ENCODE measurements at places on chromosomes 3 and 15.
A peak's percentile ranks its signal among the peaks of the same experiment; 100 is the strongest.

DNA sequence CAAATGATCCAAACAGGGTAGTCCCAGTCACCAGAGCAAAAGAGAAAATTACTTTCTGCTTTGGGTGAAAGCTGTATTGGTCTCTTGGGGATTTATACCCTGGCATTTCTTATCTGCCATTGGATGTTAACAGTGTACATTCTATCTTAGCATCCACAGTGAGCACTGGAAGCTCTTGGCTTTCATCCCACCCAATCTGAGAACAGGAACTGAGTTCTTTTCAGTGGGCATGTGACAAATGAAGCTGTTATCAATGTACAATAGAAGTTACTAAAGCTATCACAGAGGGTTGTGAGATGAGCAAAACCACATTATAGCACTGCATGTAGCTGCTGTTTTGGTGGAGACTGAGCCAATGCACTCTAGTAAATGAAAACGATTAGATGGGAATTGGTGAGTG, 300.7 kb downstream of the TUSC7 start:
- no peak overlapping the region for H3K4me3 ChIP-seq
- no peak overlapping the region for H3K27ac ChIP-seq
- no peaks in the 10 kb centered on the region for H3K36me3 ChIP-seq
- H3K4me1 ChIP-seq = no peaks in the 10 kb centered on the region
- no peak for DNase-seq

GRCh38 chr3:156304406-156304805, 184.0 kb downstream of the KCNAB1 start:
- no peak overlapping the region for H3K27ac ChIP-seq
- H3K36me3 ChIP-seq = no peaks in the 10 kb centered on the region
- no peak for DNase-seq
- peaks cover 9% of the 10 kb centered on the region for H3K4me1 ChIP-seq

- no peak for DNase-seq
- H3K4me3 ChIP-seq = no peak overlapping the region
- H3K27me3 ChIP-seq = no peaks in the 10 kb centered on the region
- no peaks in the 10 kb centered on the region for H3K36me3 ChIP-seq
- no peak overlapping the region for H3K27ac ChIP-seq
These were observed 10.2 kb downstream of the ATP10A start for GRCh38 chr15:25852661-25853524.

- H3K4me3 ChIP-seq = no peak overlapping the region
- no peaks in the 10 kb centered on the region for H3K36me3 ChIP-seq
- no peaks in the 10 kb centered on the region for H3K4me1 ChIP-seq
- H3K27me3 ChIP-seq = no peaks in the 10 kb centered on the region
- no peak overlapping the region for H3K27ac ChIP-seq
- DNase-seq = no peak
These were observed 85.6 kb upstream of the TTC14 start for GRCh38 chr3:180516368-180516767.

DNA sequence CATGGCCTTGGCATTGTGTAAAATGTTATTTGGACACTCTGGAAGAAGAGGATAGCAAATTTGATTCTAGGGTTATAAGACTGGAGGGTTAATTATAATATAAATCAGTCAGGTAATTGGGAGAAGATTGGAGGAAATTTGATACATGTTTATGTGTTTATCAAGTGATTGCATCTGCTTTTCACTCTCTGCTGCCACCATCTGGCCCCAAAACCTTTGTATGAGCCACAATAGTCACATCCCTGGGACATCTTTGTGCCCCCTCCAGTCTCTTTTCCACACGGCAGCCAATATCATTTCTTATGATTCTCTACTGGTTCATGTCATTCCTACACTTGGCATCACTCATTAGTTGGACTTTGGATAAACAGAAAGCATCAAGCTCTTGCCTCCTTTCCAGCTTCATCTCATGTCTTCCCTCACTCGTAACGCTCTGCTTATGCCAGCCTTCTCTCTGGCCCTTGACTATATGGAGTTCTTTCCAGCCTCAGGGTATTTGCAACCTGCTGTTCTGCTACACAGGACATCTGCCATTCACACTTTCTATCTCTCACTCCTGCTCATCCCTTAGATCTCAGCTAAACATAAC, 602.3 kb upstream of the SUCLG2 start:
- no peak overlapping the region for H3K27ac ChIP-seq
- H3K4me3 ChIP-seq = no peak overlapping the region
- H3K4me1 ChIP-seq = no peaks in the 10 kb centered on the region
- no peaks in the 10 kb centered on the region for H3K36me3 ChIP-seq
- H3K27me3 ChIP-seq = no peaks in the 10 kb centered on the region
- peak; percentile 11 for DNase-seq

- H3K4me1 ChIP-seq = peaks cover 8% of the 10 kb centered on the region
- H3K36me3 ChIP-seq = no peaks in the 10 kb centered on the region
- DNase-seq = peak; percentile 65
These were observed 1.1 kb downstream of the HHATL start for GRCh38 chr3:42701371-42702065.

DNA sequence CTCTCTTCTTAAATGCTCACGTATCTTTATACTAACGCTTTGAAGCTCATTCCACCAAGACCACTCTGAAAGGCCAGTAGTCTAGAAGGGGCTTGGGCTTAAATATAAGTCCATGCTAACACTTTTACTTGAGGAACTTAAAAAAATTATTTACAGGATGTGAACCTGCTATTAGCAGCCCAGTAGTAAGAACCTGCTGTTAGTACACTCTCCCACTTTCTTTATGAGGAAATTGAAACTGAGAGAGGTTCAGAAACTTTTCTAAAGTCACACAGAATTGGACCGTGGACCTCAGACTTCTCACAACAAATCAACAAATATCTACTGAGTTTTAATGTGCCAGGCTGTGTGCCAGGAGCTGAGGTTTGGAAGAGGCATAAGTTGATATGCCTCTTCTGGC, 53.4 kb downstream of the SYNPR start:
- DNase-seq = no peak
- H3K4me1 ChIP-seq = no peaks in the 10 kb centered on the region
- no peaks in the 10 kb centered on the region for H3K36me3 ChIP-seq
- H3K27me3 ChIP-seq = peaks cover 75% of the 10 kb centered on the region
- H3K4me3 ChIP-seq = no peak overlapping the region

DNA sequence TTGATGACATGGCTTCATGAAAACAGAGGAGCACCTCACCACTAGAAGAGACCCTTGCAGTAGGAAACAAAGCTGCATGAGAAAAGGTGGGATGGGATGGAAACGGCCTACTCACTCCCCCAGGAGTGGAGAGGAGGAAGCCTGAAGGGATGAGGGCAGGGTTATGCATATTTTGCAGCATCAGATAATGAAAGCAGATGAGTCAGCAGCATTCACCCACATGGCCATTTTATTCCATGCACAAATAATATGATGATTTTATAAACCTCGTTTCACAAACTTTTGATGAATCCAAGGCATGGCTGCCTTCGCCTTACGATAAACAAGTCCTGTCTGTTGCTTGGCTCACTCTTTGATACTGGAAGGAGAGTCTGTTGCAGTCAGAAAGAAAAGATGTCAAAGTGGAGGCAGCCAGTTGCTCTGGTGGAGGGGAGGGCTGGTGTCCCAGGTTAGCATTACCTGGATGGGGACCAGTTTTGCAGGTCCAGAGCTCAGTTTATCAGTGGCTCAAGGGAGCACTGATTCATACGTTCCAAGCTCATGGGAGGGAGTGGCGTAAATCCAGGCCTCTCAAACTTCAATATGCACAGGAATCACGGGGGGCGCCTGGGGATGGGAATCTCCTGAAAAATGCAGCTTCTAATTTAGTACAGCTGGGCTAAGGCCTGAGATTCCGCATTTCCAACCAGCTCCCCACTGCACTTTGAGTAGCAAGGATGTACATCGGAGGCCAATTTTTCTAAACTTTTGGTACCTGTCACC, 9.2 kb upstream of the EHD4 start:
- no peak overlapping the region for H3K4me3 ChIP-seq
- no peaks in the 10 kb centered on the region for H3K36me3 ChIP-seq
- no peak overlapping the region for H3K27ac ChIP-seq
- peaks cover 6% of the 10 kb centered on the region for H3K4me1 ChIP-seq
- DNase-seq = no peak

- DNase-seq = no peak
- no peaks in the 10 kb centered on the region for H3K27me3 ChIP-seq
- no peak overlapping the region for H3K4me3 ChIP-seq
- H3K36me3 ChIP-seq = peaks cover 6% of the 10 kb centered on the region
- no peak overlapping the region for H3K27ac ChIP-seq
These were observed 17.8 kb downstream of the PLXNA1 start for GRCh38 chr3:127000761-127001160.

- no peak overlapping the region for H3K27ac ChIP-seq
- no peaks in the 10 kb centered on the region for H3K4me1 ChIP-seq
- no peak for DNase-seq
- no peak overlapping the region for H3K4me3 ChIP-seq
- peaks cover 20% of the 10 kb centered on the region for H3K36me3 ChIP-seq
These were observed 18.8 kb downstream of the SLC25A26 start for GRCh38 chr3:66239513-66240123.

DNA sequence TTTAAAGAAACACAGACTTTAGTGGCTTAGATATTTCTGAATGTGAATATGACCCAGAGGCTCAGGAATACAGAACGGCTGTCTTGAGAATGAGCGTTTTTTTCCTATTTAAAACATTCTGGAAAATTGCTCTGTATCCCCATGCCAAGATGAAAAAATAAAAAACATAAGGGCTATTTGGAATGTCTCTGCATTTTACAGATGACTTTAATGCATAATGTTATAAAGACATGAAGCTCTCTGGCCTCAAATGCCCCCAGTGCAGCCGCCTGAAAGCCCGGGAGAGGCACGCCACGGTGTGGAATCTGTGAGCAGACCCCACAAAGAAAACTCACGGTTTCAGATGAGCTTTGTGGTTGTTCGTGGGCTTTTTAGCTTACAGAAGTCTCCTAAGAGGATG, 322.5 kb upstream of the ICE2 start:
- no peaks in the 10 kb centered on the region for H3K36me3 ChIP-seq
- DNase-seq = no peak
- H3K27me3 ChIP-seq = no peaks in the 10 kb centered on the region
- H3K4me1 ChIP-seq = peaks cover 6% of the 10 kb centered on the region
- H3K4me3 ChIP-seq = no peak overlapping the region
- no peak overlapping the region for H3K27ac ChIP-seq

Data from MCF 10A (cell line).